ENCODE measurements at places on chromosomes 7 and 10.

DNA sequence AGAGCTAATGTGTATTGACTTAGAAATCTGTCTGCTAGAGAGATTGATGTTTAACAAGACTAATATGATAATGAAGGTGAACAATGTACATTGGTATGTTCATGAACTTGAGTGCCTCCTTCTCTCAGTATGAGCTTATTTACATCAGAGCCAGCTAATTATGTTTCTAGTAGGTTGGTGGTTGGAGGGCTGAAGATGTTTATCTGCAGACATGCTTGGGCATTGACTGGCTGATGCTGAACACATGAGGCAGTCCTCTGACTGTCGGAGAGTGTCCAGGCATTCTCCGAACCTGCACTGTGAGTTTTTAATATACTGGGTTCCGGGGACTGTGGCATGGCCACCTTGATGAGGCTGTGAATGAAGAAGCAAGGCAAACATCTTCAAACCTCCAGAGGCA is 47.5 kb downstream of the BMPER start:
- no peak for DNase-seq

DNA sequence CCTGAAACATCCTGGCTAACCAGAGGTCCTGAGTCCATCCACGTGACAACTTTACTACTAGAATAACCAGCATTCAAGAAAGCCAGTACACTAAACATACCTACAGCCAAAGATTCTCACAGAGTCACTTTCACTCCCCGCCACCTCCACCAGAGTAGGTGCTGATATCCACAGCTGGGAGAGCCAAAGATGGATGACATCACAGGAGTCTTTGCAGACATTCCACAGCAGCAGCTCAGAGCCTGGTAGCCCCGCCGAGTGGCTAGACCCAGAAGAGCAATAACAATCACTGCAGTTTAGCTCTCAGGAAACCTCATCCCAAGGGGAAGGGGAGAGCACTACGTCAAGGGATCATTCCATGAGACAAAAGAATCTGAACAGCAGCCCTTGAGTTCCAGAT is 13.5 kb upstream of the ADAM22 start:
- DNase-seq = no peak

DNA sequence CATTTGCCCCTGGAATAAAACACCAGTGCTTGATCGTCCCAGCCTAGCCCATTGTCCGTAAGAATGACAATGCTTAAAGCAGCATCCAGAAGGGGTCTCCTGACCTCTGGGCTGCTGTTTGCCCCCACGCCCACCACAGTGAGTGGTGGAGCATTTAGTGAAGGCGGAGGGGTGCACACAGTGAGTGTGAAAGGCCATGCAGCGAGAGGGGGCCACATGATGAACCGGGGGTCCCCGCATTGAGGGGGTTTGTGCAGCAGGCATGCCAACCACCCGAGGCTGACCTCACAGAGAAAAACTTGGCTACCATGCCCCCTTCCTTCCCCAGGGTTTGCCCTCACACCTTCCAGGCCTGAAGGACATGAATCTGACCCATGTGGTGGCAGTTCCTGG is 28.4 kb downstream of the CPXM2 start:
- DNase-seq = no peak

DNA sequence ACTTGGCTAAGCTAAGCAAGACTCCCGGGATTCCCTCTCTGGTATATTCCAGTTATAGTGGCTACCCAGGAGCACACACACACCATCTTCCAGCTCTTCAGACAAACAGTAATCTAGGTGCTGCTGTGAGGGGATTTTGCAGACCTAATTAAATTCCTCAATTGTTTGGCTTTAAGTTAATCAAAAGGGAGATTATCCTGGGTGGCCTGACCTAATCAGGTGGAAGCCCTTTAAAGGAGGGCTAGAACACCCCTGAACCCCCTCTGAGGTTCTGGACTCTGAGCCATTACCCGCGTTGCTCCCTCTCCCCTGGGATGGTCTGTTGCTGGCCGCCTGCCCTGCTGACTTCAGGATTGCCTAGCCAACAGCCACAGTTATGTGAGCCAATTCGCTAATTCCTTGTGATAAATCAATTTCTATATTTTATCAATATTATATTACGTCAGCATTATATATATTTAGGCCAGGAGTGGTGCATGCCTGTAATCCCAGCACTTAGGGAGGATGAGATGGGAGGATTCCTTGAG is 6.4 kb downstream of the SFXN2 start:
- no peak for DNase-seq

DNA sequence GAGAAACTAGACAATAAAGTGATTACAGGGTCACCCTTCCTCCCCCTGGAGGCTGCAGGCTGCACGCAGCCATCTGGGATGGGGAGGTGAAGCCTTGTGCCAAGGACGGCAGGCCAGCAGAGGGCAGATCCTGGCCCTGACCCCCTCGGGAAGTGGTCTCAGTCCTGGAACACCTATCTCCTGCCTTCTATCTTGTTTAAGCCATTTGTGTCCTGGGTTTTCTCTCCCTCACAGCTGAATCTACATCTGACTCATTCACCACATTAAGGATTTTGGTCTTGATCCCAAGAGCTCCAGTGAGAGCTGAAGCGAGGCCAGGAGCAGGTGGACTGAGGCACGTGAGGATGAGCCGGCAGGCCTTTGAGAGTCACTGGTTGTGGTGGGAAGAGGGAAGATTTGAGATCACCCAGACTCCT is 16.4 kb upstream of the PARP12 start:
- DNase-seq = no peak

- DNase-seq = no peak
These were observed 21.0 kb upstream of the LMTK2 start for GRCh38 chr7:98085674-98086073.

DNA sequence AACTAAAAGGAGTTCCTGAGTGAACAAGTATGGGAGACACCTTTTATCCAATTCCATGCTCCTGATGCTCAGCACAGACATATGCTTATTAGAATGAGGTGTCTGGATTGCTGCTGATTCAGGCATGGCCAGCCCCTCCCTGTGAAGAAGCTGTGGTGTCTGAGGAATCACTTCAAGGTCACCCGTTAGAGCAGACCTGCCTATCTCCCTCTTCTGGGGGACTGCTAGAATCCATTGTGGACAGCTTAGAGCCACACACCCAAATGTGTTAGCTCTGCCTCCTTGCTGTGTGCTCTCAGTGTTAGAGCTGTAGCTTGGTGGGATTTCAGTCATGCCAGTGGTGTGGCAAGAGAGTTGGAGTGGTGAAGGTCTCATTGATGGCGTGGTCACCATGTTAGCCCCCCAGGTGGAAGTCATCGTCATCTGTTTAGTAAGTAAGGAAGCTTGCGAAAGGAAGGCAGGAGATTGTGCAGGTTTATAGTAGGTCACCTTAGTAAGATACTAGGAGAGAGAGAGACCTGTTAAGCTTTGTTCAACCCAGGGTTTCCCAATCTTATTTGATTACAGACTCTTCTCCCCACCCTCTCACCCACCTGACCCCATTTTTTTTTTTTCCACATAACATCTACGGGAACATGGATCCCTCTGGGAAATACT is 12.8 kb downstream of the PRXL2A start:
- no peak for DNase-seq

- DNase-seq = no peak
These were observed 11.9 kb upstream of the WDFY4 start for GRCh38 chr10:48672596-48673265.

- no peak for DNase-seq
These were observed 393.5 kb downstream of the GFRA1 start for GRCh38 chr10:115879372-115880089.

DNA sequence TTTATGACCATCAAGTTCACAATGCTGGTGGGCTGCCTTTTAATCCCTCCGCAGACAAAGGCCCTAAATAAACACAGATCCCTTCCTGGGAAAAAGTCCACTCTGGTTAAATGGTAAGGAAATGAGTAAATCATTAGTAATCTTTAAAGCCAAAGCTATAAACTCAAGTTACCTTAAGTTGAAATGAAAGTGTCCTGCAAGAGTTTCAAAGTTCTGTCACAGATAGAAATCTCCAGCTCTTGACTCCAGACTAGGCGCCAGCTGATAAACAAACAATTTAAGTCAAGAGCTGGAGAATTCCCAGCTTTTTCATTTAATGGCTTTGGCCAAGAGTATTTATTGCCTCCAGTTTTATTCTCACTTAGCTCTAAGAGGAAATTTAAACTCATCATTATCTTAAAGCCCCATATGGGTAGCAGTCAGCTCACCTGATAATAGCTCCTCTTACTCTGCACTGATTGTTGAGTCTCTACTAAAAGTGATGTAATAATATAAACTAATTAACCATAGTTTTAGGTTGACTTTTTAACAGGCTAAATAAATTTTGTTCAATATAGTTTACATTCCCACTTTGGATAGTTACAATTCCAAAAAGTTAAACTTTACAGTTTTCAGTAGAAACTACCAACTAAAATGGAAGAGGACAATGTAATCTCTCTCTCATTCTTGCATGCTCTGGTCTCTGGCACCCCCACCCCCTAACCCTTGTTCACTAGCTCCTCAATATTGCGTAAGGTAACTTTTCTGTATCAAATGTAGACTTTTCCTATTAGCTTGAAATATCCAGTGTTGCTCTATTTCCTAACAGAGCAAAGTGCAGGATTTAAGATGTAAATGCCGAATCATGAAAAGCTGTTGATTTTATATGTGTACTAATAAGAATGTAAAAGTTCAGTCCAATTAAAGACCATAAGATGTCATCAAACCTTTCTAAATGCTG is 56.1 kb downstream of the HIBADH start:
- no peak for DNase-seq

DNA sequence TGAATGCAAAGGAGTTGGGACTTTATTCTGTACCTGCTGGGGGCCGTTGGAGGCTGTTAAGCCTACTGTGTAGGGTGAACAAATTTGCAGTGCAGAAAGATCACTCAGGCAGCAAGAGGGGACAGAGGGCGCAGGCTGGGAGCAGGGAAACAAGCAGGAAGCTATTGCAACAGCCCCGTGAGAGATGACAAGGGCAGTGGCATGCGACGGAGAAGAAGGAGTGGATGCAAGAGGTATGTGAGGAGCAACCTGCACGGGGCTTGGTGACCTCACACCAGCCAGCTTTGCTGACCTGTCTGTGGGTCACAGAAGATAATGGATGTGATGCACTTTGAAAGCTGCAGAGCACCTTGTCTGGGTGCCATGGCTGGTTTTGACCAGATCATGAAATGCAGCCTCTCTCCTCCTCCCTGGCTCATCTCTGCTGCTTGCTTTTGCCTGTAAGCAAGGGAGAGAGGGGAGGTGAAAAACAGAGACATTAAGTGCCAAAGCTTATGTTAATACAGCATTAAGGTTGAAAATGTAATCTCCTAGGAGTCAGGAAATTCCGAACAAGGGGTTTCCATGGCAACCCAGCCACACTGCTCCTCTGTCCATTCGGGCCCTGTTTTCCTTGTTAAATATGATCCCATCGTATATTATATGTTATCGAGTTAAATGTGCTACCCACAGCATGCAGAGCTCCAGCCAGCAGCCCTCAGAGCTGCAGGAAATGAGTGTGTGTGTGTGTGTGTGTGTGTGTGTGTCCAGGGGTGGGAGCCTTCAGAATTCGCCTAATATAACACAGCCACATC is 314.3 kb upstream of the ZMIZ1 start:
- DNase-seq = no peak

- peak; percentile 29 for DNase-seq
These were observed 93.3 kb downstream of the FAM53B start for GRCh38 chr10:124650820-124651401.

DNA sequence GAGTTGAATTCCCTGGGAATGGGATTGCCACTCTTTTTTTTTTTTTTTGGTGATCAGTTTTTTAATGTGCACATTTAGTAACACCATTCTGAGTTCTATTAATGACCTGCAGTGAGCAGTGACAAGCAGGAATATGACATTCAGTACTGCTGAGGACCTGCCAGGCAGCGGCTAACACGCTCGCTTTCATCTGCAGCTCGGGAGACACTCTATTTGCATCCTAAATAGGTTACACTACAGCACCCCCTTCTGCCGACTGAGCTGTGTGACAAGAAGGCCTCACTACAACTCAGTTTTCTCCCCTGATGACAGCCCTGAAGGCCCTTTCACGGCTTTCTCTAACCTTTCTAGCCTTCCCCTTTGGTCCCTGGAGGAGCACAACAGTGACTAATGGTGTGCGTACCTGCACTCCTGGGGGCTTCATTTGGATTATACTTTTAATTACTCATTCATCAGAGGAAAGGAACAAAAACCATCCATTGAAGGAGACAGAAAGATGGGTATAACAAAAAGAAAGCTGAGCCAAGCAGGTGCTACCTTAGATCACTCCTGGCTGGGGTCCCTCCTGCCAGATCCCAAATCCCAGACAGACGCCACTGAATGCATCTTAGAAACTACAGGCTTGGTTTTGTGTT is 872.4 kb downstream of the LRMDA start:
- peak; percentile 2 for DNase-seq

- DNase-seq = no peak
These were observed 96.8 kb upstream of the PHYHIPL start for GRCh38 chr10:59079386-59080226.

GRCh38 chr7:92200791-92201190 is 21.8 kb upstream of the LRRD1 start:
- DNase-seq = no peak

- DNase-seq = no peak
These were observed 14.9 kb upstream of the PLEKHS1 start for GRCh38 chr10:113736576-113736975.

DNA sequence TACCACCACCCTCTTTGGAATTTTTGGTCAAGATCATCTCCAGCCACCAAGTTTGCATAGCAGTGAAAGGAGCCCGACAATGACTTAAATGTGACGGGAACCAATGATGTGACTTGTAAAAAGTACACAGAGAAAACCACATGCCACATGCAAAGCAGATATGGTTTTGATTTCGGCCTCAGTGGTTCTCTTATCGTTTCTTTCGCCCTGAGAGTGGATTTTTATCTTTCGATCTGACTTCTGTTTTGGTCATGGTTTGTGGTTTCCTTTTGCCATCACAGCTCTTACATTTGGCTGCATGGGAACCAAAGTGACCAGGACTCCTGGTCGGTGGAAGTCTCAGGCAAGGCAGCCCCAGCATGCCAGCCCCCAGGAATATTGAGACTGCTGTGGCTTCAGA is 31.5 kb downstream of the TCF7L2 start:
- no peak for DNase-seq

DNA sequence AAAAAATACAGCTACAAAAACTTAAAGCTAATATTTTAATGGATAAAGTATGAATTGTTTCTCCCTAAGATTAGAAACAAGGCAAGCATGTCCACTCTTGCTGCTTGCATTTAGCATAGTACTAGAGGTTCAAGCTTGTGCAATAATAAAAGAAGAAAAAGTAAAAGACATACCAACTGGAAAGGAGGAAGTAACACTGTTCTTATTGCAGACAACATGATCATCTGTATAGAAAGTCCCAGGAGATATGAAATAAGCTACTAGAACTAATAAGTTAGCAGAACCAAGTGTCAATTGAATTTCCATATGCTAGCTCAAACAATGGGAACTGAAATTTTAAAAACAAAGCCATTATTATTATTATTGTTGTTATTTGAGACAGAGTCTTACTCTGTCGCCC is 20.0 kb upstream of the RABGEF1 start:
- DNase-seq = no peak

Measured in activated CD4-positive, CD25-positive, alpha-beta regulatory T cell (primary cell).